NCI-H1417 (cell line): ENCODE measurements at places on chromosomes 4 and X.

- DNase-seq: no peak
Observed at GRCh38 chr4:8127051-8127826, 31.4 kb downstream of the ABLIM2 start.

- no peak for DNase-seq
Observed at GRCh38 chr4:156969101-156969500, 2.5 kb downstream of the PDGFC start.

GRCh38 chrX:125378205-125378604 lies 58.5 kb downstream of the TEX13C start:
- DNase-seq: peak; percentile 94

GRCh38 chr4:124636788-124637187 lies 75.7 kb downstream of the ANKRD50 start:
- no peak for DNase-seq

GRCh38 chrX:69051901-69052300 lies 113.4 kb downstream of the PJA1 start:
- no peak for DNase-seq

- DNase-seq: no peak
Observed at GRCh38 chr4:121041307-121042090, 30.8 kb downstream of the NDNF start.

DNA sequence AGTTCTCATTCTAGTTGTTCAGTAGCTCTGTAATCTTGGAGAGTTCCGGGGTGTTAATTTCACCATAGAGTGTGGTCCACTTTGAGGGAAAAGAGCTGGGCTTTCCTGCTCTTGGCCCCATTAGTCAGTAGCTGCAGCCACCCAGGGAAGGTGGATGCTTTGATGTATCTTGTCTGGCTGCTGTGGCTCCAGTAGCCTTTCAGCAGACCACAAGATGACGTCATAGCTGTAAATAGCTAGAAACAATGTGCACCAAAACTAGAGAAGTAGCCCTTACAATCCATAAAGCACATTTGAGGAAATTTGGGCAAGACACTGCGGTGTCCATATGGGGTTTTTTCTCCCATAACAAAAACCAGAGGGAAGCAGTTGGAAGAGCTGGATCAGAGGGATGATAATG lies 32.9 kb upstream of the PRPS2 start:
- DNase-seq: no peak

DNA sequence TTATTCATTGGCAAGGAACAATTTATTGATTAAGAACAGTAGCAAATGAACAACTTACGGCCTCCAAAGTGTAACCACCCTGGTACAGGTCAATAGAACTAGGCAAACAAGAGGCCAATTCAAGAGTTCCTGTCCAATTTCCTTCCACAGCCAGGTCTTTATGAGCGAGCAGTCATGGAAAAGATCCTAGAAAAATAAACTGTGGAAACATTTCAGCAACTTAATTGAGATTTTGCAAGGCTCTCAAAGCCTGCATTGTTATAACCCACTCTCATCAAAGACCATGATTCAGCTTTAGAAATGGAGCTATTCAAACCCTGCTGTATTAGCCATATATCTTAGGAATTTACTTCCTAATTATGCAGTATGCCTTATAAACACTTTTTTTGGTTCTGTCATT lies 43.6 kb downstream of the UNC5C start:
- no peak for DNase-seq

GRCh38 chr4:1711571-1712215 lies 426 bp downstream of the SLBP start:
- peak; percentile 72 for DNase-seq

DNA sequence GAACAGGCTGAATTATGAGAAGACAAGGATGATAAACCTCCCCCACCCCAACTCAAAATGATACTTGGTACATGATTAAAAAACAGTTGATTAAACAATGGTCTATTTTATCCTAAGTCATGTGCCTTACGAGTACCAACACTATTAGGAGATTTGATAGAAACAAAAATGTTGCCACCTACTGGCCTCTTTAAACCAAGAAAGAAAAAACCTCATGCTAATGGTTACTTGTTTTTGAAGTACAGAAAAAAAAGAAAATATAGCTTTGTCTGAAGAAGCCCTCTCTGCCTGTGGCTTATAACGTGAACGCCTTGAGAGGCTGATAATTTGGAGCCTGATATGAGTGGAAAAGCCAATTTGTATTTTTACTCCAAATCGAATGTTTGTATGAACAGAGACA lies 538.2 kb downstream of the DMD start:
- peak; percentile 7 for DNase-seq

DNA sequence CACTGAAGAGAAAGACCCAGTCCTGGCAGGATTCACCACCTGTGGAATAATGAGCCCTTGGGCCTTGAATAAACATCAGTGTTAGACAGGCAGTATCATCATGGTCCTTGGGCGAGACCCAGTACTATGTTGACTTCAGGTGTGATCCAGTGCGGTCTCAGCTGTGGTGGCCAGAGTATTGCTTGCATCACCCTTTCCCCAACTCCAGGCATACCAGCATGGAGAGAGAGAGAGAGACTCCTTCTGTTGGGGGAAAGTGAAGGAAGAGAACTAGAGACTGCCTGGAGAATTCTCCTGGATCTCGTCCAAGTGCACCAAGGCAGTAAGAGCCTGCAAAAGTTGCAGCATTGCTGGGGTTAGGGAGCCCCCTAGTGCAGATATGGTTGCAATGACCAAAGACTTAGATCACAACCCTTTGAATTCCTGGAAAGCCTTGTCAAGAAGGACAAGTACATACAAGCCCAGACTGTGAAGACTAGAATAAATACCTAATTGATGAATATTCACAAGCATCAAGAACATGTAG lies 61.1 kb upstream of the VAMP7 start:
- peak; percentile 62 for DNase-seq

DNA sequence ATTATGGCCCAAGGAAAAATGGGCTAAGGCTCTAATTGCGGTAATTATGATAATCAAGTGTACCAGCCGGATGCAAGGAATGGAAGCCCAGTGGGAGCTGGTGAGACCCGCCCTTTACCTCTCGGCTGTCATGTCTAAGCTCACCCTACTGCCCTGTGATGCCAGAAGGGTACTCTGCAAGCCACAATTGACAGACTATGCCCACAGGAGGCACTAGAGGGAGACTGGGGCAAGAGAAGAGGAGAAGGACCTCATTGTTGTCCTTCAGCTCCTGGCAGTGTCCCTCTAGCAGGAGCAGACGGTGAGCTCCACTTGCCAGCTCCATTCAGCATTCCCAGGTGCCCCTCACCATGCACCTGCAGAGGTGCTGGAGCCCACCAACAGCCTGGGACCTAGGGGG lies 141.8 kb downstream of the SMIM20 start:
- DNase-seq: no peak

- DNase-seq: no peak
Observed at GRCh38 chr4:163595580-163595979, 101.1 kb downstream of the TMA16 start.

DNA sequence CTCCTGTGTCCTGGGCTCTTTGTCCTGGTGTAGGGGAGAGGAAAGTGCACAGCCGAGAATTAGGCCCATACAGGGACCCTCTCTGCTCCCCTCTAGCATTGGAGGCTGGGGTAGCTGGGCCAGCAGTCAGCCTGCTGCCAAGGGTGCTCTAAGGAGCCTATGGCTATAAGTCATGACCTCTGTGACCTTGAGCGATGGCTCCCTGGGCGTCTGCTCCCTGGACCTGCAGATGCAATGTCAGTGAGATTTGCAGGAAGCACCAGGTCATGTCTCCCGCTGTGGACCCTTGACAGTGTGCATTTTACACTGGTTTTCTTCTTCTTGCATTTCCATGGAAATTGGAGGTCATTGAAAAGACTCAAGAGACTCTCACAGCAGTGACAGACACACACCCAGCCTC lies 234.1 kb upstream of the PSAPL1 start:
- DNase-seq: no peak

- no peak for DNase-seq
Observed at GRCh38 chr4:8000721-8001491, 61.2 kb upstream of the AFAP1 start.

DNA sequence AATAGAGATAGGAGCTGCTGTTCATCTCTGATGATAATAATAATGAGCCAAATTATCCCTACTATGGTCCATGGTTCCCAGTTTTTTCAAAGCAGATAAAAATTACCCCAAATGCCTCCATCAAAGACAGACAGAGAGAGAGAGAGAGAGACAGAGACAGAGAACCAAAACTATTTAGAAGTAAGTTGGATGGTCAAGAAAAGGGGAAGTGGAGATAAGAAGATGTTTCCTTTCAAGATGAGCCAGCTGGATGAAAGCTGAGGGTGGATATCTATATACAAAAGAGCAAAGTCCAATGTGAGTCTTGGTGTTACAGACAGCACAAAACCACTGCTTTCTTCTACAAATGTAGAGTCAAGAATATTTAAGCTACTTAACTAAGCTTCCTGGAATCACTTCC lies 173.9 kb downstream of the GRIA3 start:
- DNase-seq: no peak

DNA sequence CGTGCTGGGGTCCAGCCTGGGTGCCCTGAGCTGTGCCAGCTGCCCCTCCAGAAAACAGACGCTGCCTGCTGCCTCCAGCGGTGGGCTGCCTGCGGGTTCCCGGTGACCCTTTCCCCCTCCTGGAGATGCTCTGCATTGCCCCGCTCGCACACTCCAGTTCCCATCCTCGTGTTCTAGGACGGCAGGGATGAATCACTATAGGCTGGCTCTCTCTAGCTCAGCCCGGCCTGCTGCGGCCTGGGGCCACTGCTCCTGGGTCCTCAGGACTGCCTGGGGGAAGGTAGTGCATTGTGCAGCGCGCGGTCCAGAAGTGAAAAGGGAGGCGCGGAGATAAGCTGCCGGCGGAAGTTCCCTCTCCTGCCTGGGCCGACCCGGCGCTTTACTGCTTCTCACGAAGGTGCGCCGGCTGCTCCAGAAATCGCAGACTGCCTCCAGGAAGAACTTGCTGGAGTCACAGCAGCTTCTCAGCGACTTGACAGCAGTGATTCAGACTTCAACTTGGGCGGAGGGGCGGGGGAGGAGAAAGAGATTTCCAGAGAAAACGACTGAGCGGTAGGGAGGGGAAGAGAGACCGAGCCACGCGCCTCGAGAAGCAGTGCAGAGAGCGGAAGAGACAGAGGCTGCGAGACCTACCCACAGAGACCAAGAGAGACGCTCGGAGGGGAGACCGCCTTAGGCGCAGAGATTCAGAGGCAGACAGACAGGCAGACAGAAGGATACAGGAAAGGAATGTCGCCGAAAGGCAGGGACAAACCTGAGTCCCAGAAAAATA lies 6.7 kb upstream of the MSX1 start:
- DNase-seq: peak; percentile 22

GRCh38 chr4:147901388-147901787 lies 169.5 kb downstream of the ARHGAP10 start:
- no peak for DNase-seq

- no peak for DNase-seq
Observed at GRCh38 chrX:17495052-17495451, 120.1 kb downstream of the NHS start.

- DNase-seq: no peak
Observed at GRCh38 chrX:12396584-12396983, 258.3 kb downstream of the FRMPD4 start.

- DNase-seq: no peak
Observed at GRCh38 chrX:151704041-151704663, 8.9 kb downstream of the PRRG3 start.

DNA sequence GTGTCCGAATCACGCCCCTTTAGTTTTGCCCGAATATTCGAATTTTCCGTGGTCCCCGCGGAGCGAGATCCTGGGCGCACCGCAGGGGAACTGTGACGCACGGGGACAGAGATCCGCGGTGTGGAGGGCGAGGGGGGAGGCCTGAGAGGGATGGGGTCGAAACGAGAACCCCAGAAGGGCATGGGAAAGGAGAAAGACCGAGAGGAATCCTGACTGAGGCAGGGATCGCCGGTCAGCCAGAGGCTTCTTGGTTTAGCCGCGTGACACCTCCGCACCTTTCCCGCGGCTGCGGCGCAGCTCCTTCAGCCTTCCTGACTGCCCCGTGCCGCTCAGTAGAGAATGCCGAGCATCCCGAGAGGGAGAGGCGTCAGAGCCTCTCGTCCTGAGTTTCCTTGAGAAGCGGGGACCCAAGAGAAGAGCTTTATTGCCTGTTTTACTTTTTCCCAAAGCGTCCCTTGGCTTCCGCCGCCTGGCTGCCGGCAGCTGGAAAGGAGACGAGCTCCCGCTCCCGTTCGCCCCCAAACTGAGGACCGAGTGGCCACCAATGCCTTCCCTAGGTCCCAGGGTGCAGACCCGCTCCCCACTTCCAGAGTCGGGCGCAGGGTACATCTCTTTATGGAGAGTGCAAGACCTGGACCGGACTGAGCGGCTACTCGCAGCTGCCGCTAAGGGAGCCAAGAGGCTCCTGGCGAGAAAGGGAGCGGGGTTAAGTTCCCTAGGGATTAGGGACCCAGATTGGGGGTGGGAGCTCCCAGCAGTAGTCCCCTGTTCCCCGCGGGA lies 911 bp upstream of the GPR50 start:
- no peak for DNase-seq

- no peak for DNase-seq
Observed at GRCh38 chr4:168759321-168759720, 250.7 kb downstream of the CBR4 start.

- no peak for DNase-seq
Observed at GRCh38 chr4:33437406-33437805, 2717.2 kb downstream of the PCDH7 start.

- DNase-seq: no peak
Observed at GRCh38 chr4:68951078-68951805, at the start of gene UGT2A3. UGT2A3 (minus strand) TSS chr4:68951804; CDS start chr4:68951760, 44 bp downstream.

- no peak for DNase-seq
Observed at GRCh38 chrX:132750331-132751062, 207.9 kb downstream of the HS6ST2 start.

DNA sequence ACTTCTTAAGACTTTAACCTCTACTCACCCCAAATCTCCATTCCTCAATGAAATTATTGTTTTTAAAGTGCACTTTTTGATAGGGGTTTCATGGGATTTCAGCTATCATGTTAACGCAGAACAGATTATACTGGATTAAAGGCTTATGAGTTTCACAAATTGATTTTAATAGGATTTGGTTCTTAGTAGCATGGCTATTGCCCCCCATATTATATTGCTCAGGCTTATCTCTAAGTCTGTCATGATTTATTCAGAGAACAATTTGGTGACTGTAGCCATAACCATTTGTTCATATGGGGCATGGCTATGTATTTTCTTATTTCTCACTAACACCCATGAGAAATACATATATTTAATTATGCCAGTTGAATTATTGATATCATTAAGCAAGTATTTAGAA lies 57.0 kb downstream of the MND1 start:
- no peak for DNase-seq
